Stimulated activated naive B cell treated with anti-CD40 and anti-IgM and Interleukin-4, amounts not matched to agents 10 μg/mL and 1 μg/mL and 100 μg/mL, for 72 hours (primary cell): ENCODE measurements at places on chromosomes 12 and 14.

DNA sequence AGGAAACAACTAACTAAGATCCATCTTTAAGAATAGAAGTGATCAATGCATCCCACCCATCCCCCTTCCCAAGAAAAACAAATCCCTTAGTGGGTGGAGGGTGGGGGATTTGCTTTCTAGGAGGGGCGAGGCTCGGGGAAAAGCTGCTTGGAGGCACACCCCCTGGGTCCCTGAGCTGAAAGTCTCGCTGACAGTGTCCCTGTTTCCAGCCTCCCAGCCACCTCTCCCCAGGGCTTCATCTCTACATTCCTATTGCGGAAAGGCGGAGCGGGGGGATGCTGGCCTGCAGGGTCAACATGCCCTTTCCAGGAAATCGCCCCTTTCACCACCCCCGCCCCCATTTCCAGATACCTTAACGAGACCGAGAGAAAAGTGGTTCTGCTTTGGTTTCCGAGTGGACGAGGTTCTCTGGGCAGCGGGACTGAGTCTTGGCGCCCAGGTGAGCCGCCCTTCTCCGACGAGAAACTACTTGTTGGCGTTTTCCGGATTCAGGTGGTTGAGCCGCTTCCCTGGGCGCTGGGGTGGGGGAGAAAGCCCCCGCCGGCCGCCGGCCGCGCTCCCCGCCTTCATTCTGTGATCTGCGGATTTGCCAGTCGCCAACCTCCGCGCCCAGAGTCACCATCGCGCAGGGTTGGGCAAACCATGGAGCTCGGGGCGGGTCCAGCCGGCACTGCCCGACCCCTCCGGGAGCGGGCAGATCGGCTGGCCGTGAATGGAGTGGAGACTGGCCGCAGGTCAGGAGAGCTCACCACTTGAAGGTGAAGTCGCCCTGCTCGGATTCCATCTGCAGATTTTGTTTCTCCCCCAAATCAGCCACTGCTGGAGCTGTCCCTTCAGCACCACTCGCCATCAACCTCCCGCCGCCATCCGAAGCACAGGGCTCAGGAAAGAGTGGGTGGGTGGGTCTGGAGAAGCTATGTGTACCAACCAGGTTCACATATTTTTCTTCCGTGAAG lies 505 bp downstream of the KCNC2 start:
- no peak for DNase-seq

GRCh38 chr12:78146365-78146772 lies 315.7 kb downstream of the NAV3 start:
- no peak for DNase-seq

DNA sequence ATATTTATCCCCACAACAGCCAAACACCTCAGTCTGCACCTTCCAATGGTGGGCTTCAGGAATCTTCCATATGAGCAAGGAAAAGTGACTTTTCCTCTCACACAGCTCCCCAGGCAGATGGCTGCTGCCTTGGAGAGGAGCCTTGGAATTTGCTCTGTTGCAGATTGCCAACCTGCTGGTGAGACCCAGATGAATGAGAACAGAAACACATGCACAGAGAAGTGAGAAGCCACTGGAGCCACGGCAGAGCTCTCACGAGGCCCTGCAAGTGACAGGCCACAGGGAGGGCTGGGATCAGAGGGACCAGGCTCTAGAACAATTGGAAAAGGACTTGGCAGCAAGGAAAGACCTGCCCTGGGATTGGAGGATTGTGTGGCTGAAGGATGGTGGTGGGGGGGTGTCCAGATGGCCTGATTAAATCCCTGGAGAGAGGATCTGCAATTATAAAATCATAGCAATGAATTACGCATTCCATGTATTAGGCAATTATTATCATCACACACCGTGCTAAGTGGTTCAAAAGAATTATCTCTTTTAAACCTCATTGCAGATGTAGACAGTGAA lies 84.9 kb upstream of the PWP1 start:
- no peak for DNase-seq

GRCh38 chr12:5945071-5946008 lies at the start of gene ANO2:
TSS of gene ANO2 (minus strand) at chr12:5945259. CDS start at chr12:5945217, 42 bp downstream.
- DNase-seq, result no peak

DNA sequence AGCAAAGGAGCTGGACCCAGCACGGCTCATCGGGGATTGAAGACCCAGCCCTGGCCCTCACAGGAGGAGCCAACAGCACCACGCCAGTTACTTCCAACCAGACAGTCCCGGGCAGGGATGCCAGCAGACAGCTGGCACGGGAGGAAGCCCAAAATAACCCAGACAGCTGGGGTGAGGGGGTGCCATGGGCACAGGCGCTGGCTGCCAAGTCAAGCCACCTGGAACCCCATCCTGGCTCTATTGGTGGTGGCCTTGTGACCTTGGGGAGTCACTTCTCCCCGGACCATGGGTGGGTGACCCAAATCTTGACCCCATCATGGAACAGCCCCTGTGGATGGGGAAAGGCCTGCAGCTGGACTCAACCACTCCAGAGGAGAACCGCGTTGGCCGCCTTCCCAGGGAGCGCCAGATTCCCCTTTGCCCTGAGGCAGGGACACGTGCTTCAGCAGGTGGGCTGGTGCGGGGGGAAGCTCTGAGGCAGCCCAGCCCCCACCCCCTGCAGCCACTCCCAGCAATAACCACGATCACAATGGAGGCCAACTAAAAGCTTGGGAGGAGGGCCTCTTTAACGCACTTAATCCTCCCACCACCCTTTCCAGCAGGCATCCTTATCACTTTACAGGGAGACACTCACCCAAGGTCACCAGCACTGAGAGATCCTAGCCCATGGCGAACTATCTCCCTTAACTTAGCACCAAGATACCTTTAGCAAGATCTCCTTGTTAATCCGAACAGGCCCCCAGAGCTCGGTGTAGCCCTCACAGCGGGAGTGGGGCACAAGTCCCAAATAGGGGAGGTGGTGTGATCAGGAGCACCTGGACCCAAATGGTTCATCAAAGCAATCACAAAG lies 4.7 kb upstream of the RHOF start:
- no peak for DNase-seq

DNA sequence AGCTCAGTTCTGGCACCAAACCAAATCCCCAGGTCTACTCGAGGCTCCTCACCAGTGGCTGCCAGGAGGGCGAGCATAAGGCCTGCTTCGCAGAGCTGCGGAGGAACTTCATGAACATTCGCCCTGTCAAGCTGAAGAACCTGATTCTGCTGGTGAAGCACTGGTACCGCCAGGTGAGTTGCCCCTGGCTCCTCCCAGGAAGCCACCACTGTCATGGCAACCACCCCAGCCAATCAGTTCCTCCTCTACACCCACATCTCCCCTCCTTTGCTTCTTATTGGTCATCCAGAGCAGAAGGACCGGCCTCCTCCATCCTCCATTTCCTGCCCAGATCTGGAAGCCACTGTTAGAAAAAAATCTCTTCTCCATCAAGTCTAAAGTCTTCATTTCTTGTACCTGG lies 17.2 kb upstream of the OAS2 start:
- no peak for DNase-seq

GRCh38 chr14:50725761-50726160 lies 57.7 kb upstream of the SAV1 start:
- no peak for DNase-seq

DNA sequence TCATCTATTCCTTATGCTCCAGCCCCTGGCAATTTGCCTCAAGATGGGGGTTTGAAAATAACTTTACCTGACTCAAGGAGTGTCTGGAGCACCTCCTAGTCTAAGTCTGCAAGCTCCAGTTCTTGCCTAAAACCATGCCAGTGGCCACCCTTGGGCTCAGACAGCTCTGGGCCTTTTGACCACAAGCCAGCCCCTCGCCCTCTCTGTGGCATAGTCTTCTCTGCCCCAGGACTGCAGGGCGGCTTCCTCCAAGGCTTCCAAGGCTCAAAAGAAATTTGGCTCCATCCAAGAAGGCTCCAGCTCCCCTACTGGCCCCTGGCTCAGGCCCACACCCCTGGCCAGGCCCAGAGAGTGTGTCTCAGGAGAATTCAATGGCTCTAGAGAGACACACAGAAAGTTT lies 14.8 kb downstream of the ACVRL1 start:
- DNase-seq, result no peak

GRCh38 chr14:95164506-95164905 lies 7.2 kb upstream of the DICER1 start:
- no peak for DNase-seq

GRCh38 chr12:107318806-107319532 lies 225.6 kb upstream of the CRY1 start:
- DNase-seq, result no peak

- no peak for DNase-seq
Measured at GRCh38 chr12:78095623-78096022, 264.9 kb downstream of the NAV3 start.

DNA sequence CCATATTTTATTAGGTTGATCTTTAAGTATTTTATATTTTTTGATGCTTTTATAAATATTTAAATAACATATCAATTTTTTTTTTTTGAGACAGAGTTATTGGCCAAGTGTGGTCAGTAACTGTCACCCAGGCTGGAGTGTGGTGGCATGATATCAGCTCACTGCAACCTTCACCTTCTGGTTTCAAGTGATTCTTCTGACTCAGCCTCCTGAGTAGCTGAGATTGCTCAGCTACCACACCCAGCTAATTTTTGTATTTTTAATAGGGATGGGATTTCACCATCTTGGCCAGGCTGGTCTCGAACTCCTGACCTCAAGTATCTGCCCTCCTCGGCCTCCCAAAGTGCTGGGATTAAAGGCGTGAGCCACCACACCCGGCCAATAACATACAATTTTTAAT lies 71.1 kb downstream of the FUT8 start:
- no peak for DNase-seq

DNA sequence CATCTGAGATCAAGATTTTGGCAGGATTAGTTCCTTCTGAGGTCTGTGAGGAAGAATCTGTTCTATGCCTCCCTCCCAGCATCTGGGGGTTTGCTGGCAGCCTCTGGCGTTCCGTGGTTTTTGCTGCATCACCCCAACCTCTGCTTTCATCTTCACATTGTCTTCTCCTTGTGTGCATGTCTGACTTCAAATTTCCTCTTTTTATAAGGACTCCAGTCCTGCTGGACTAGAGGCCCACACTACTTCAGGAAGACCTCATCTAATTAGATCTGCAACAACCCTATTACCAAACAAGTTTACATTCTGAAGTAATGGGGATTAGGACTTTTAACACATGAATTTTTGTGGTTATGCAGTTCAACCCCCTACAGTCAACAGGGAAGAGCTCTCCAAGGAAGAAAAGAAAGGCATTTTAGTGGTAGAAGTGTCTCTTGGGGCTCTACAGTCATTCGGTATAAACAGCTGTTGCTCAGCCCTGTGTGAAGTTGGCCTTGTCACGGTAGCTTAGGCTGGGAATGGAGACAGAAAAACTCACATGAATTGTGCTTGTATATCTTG lies 89.7 kb downstream of the CAND1 start:
- no peak for DNase-seq

- DNase-seq, result no peak
Measured at GRCh38 chr12:79444089-79444488, 246.7 kb downstream of the PAWR start.
